ENCODE measurements at places on chromosomes 11 and 22.

DNA sequence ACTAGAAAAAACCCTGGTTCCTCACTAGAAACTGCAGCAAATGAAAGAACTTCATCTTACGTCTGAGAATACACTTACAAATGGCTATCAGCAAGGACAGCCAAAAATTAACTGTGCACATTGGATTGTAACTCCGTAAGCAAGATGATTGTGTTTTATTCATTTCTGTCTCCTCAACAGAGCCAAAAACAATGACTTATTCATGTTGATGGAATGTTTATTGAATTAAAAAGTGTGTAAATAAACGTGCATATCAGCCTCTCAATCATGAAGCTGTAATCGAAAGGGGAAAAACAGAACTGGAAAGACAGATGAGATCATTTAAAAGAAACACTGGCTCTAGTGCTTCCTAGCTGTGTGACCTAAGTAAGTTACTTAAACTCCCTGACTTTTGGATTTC, 307.5 kb upstream of the ZC3H12C start:
- DNase-seq = no peak

- DNase-seq = no peak
Observed at GRCh38 chr11:70531281-70532065, 133.1 kb downstream of the CTTN start.

- no peak for DNase-seq
Observed at GRCh38 chr11:42315267-42315666, 855.8 kb upstream of the LRRC4C start.

GRCh38 chr22:45096256-45096907, 67.3 kb upstream of the NUP50 start:
- peak; percentile 5 for DNase-seq

- DNase-seq = no peak
Observed at GRCh38 chr22:31276426-31277167, 15.7 kb downstream of the PIK3IP1 start.

GRCh38 chr11:115452241-115452640, 52.0 kb downstream of the CADM1 start:
- DNase-seq = no peak

GRCh38 chr11:130932086-130932712, 15.9 kb upstream of the SNX19 start:
- DNase-seq = no peak

DNA sequence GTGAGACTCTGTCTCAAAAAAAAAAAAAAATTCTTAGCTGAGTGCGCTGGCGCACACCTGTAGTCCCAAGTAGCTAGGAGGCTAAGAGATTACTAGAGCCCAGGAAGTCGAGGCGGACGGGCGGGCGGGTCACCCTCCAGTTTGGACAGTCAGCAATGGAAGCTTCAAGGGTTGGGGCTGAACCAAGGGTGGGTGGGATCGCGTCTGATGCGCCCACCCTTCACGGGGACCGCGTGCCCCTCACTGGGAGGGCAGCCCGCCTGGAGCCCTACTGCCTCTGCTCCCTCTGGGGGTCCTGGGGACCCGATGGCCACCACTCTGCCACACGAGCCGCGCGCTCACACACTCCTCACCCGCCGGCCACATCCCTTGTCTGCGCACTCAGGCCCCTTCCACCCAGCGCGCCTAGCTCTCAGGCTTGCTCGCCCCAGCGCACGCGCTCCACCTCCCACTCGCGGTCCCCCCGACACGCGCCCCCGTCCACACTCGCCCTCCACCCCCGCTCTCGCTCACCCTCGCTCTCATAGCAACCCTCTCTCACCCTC, 494 bp downstream of the CHID1 start:
- DNase-seq = peak; percentile 59

- no peak for DNase-seq
Observed at GRCh38 chr22:26797910-26798309, 140.5 kb downstream of the MIAT start.

- no peak for DNase-seq
Observed at GRCh38 chr11:96095884-96096303, 172.0 kb upstream of the MTMR2 start.
